ENCODE measurements at places on chromosomes 1 and 21. TPM values are rescaled to one million over a fixed set of nuclear protein-coding genes. Genes with fewer than 3 reads are reported as not detected.

The S1PR1 gene
- 17.1 TPM for polyA plus RNA-seq

The CELA2A gene
- 0.14 TPM for polyA plus RNA-seq

The RNF220 gene
- polyA plus RNA-seq: 97.9 TPM

The KISS1 gene
- 0.28 TPM for polyA plus RNA-seq

The SLC2A5 gene
- 0.83 TPM for polyA plus RNA-seq

The TRAF3IP3 gene
- 1.7 TPM for polyA plus RNA-seq

The TACSTD2 gene
- polyA plus RNA-seq: 38.8 TPM

- DNase-seq: no peak
These were observed 973 bp downstream of the FMOD start for GRCh38 chr1:203349773-203350524.

DNA sequence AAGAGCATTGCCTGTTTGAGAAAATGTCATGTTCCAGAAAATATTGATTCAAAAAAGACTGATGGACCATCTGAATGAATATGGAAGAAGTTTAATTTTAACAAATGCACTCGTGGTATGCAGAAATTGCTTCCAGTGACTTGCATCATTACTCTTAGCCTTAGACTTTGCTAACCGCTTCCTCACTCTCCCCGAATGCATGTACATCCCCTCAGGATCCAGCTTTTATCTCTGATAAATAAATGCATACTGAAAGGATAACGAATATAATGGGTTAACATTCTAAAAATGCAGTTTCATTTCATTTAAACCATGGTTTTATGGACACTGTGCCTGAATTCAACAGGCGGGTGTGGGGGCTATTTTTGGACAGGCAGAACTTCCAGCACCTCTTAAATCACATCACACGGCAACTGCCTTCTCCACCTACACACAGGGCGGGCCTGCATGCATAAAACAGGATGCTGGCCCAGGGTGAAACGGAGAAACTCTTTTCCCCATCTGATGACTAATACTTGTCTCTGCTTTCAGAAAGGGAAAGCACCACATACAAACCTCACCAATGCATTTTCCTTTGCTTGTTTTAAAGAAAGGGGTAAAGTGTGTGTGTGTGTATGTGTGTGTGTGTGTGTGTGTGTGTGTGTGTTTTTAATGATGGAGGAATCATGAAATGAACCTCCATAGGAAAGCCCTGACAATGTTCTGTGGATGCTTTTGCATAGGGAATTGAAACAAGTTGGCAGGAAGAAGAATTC lies 48.7 kb downstream of the SPAG17 start:
- no peak for DNase-seq

- no peak for DNase-seq
These were observed 81.6 kb downstream of the PDE9A start for GRCh38 chr21:42735061-42735460.

GRCh38 chr1:113021430-113022085 lies 51.4 kb upstream of the LRIG2 start:
- no peak for DNase-seq

DNA sequence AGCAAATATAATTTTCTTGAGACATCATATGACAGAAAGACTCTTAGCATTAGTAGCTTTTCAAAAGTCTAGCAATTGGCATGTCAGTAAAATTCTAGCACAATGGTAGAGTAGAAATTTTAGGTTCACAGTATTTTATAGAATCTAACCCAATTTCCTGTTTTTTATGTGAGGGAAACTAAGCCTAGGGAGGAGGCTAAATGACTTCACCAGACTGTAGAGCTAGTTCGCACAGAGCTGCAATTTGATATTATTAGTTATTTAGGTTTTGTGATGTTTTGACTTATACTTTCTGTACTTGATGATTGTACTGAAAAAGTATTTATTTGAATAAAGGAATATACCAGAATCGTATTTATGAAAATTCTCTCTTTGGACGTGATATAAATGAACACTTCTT lies 68.5 kb downstream of the CACHD1 start:
- no peak for DNase-seq

DNA sequence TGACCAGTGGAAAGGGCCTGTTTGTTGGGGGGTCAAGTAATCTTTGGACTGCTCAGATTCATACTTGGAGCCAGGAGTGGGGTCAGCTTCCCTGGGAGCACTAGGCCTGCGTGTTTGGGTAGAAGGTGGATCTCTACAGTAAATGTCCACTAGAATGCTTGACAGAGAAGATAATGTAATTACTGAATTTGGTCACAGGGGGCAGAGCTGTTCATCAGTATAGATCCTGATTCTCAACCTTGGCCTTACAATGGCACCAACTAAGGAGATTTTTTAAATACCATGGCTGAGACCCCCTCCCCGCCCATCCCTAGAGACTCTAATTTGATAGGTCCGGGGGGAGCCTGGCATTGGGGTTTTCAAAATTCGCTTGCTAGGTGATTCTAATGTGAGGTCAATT lies 217.5 kb upstream of the PLXNA2 start:
- no peak for DNase-seq

- no peak for DNase-seq
These were observed 104.5 kb downstream of the KCNJ6 start for GRCh38 chr21:37811711-37812110.

DNA sequence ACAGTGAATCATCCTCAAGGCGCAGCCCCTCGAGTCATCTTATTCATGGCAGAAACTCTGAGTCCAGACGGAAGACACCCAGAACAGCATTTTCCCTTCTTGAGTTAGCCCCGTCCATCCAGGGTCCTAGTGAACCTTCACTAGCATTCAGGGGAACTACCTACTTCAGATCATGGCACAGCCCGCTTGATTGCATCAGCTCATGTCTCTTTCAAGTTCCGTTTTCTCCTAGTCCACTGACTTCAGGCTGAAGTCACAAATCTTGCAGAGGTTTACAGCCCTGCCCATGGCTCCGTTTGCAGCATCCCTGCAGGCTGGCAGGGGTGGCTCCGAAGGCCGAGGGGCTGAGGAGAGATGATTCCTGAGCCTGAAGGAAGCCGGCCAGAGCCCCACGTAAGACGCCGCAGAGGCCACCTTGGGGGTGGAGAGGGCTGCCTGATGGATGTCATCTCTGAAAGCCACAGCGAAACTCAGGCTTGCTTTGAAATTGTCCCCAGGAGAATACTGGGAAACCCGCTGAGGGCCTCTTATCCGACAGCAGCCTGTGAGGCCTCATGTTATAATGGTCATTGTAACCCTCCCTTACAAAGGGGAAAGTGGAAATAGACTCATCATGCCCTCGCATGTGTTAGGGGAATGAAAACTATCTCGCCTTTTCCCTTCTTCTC lies 310.2 kb upstream of the AJAP1 start:
- no peak for DNase-seq

DNA sequence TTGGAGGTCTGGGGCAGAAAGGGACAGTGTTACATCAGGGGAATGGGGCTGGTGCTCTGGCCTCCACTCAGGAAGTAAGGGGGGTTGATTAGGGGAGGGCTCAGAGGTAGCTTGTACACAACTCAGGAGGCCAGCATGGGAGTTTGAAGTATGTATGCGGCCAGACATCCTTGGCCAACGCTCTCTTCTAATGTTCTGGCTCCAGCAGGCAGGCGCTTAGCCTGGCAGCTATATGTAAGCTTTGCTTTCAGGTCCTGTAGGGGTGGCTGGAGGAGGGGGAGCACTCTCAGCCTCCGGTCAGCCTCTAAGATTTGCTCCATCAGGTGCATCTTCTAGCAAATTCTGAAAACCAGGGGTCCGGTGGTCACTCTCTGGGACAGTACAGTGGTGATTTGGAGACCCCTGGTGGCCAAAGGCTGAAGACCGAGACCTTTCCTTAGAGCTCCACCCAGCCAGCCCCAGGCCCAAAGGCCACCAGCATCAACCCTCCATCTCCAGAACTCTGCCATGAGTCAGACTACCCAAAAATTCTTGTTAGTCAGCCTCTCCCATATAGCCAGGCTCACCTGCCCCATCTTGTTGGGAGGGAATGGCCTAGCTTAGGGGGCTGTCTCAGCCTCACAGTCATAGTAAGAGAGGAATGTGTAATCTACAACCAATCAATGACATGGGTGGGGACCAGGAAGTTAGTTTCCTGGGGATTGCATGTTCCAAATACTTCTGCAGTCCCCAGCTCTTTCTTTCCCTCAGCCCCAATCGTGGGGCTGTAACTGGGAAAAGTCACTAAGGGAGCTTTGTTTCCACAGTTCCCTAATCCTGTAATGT lies 9.7 kb upstream of the COL8A2 start:
- peak; percentile 63 for DNase-seq

GRCh38 chr1:32632829-32633228 lies 17.5 kb downstream of the ZBTB8OS start:
- DNase-seq: no peak

GRCh38 chr1:66374561-66375111 lies 159.3 kb upstream of the SGIP1 start:
- DNase-seq: no peak

DNA sequence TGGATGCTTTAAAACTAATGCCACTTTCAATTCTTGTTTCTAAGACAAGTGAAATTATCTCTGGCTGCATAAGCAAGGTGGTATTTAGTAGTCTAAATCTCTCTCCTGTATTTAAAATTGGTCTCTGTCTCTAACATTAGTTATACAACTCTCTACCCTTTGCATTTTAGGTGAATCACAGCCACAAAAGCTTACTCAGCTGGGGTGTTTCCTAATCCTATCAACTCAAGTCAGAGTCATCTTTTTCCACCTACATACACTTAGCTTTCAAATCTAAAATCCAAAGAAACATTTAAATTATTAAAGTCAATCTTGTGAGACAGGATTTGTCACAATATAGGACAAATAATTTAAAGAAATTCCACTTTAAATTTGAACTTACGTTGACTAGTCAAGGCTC lies 255.1 kb upstream of the CXADR start:
- DNase-seq: no peak

DNA sequence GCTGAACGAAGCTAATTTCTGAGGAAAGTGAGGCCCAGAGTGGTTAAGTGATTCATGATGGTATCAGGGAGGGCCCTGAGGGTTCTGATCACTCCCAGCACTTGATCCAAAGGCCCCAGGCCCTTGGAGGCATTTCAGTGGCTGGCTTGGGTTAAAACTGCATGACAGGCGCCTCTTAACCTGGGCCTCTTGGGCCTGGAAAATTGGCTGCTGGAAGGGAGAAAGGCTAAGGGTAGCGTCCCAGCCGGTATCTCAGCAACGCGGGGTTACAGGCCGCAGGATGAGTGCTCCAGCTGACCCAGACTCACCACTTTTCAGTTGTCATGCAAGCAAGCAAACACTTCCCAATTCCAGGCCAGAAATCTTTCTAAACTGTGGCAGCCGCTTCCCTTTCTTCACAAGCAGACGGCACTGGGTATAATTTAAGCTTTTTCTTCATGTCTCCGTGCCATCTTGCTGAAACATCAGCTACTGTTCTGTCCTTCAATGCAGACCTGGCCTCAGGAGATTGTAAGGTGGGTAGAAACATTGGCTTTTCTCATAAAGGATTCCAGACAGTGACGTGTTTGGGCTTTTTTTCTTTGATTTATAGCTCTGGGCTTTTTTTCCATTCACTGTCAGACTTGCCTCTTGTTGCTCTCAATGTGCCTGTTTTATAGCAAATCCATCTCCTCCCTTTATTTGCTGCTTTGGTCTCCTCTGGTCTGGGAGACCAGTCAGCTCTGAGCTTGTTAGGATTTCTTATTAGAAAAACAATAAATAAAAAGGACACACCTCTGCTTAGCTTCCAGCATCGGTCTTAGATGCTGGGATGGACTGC lies 229.1 kb downstream of the KCNJ6 start:
- DNase-seq: no peak

- no peak for DNase-seq
These were observed 13.8 kb downstream of the TTC13 start for GRCh38 chr1:230964896-230965295.

GRCh38 chr1:156075162-156075561 lies 7.1 kb downstream of the MEX3A start:
- DNase-seq: no peak

GRCh38 chr1:213993929-213994328 lies 6.2 kb downstream of the PROX1 start:
- no peak for DNase-seq

- no peak for DNase-seq
These were observed 272.7 kb downstream of the FAM72C start for GRCh38 chr1:143699115-143699514.

DNA sequence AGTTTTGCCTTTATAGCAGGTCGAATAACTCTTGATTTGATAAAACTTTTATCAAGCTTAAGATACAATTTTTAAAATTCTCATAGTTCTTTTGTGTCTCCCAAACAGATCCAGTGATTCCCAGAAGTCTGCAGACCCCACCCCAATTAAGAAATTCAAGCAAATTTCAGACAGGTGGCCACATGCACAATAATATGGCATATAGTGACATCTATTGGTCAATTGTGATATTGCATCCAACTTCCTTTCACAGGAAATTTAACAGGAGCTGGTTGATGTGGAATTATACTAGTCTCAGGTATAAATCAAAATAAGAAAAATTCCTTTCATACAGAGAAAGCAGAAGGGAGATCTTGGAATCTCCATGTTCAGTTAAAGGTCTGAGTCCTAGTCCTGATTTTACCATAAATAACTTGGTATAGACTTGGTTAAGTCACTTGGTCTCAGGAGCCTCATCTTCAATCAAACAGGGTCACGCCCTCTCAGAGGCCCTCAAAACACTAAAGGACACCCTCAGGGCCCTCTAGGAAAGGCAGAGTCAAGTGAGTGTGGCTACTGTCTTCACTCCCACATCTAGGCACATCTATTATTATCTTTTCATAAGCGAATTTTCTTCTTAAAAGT lies 24.1 kb downstream of the PIGM start:
- peak; percentile 28 for DNase-seq

DNA sequence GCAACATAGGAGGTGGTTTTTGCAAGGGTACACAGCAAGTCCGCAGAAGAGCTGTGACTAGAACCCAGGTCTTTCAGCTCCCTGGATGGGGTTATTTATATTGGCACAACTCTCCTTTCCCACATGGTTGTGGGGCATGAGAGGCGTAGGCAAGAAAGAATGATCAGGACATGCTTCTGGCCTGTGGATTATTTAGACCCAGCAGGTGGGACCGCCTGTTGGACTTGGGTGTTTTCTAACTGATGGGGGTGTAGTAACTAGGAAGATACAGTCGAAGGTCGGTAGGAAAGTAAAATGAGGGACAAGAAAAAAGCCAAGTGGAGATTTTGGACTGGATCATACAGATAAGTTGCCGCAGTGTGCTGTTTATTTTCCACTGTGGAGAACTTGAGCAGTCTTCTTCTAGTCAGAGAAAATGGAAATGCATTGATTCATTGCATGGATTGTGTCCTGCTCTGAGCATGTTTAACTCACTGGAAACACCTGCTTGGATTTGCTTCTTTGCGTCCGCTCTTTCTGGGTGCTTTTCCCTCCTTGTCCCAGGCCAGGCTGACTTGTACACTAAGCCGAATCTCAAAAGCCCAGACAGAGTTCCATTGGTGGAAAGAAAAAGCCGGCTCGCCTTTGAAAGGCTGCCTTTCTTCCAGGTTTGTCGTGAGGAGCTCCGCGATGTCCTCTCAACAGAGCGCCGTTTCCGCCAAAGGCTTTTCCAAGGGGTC lies 592 bp downstream of the CRCT1 start:
- DNase-seq: no peak

- no peak for DNase-seq
These were observed 30.2 kb upstream of the KCNA2 start for GRCh38 chr1:110636149-110636935.

GRCh38 chr1:201267481-201268229 lies 15.7 kb upstream of the PKP1 start:
- no peak for DNase-seq

GRCh38 chr1:7334475-7335035 lies 436.5 kb upstream of the VAMP3 start:
- peak; percentile 74 for DNase-seq
